ENCODE measurements at places on chromosomes 1 and 21.

- DNase-seq, result no peak
These were observed 1378.1 kb upstream of the PRMT6 start for GRCh38 chr1:105678334-105678733.

- DNase-seq, result no peak
These were observed 39.5 kb downstream of the ACOT7 start for GRCh38 chr1:6353955-6354658.

- DNase-seq, result no peak
These were observed 6.7 kb upstream of the MAN1C1 start for GRCh38 chr1:25609921-25610320.

GRCh38 chr21:33231526-33231925, 1.8 kb downstream of the IFNAR2 start:
- no peak for DNase-seq

- DNase-seq, result no peak
These were observed 114.6 kb downstream of the MRPS6 start for GRCh38 chr21:34187935-34188334.

DNA sequence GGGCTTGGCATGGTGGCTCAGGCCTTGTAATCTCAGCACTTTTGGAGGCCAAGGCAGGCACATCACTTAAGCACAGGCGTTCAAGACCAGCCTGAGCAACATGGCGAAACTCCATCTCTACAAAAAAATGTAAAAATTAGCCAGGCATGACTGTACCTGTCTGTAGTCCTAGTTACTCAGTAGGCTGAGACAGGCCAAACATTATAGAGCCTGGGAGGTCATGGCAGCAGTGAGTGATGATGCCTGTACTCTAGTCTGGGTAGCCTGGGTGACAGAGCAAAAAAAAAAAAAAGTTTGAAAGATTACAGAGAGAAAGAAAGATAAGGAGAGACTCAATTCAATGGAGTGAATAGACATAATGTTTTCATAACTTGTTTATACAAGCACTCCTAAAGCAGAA, 556.5 kb upstream of the BRINP3 start:
- no peak for DNase-seq

- no peak for DNase-seq
These were observed 7.8 kb upstream of the MUTYH start for GRCh38 chr1:45348020-45348419.

DNA sequence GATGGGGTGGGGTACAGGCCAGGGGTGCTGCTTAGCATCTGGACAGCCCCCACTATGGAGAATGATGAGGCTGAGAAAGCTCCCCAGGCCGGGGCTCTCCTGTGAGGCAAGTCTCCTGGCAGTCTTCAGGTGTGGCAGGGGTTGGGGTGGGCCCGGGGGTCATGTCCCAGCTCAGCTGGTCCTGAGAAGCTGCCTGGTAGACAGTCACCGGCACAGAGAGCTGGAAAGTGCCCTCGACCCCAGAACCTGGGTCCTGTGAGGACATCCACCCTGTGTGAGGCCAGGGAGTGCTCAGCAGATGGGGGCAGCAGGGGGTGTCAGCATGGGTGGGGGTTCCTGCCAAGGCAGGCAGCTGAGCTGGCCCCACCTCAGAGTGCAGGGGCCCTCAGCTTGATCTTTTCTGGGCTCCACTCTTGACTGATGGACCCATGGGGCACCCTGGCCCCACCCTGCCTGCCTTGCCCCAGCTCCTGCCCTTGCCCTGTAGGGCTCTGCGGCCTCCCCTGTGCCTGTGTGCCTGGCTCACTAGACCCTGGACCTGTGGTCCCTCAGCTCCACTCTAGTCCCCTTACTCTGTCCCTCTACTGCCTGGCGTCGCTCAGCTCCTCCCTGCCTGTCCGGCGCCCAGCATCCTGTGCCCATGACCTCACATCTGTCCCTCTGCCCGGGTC, 5.8 kb downstream of the IBA57 start:
- DNase-seq, result no peak

DNA sequence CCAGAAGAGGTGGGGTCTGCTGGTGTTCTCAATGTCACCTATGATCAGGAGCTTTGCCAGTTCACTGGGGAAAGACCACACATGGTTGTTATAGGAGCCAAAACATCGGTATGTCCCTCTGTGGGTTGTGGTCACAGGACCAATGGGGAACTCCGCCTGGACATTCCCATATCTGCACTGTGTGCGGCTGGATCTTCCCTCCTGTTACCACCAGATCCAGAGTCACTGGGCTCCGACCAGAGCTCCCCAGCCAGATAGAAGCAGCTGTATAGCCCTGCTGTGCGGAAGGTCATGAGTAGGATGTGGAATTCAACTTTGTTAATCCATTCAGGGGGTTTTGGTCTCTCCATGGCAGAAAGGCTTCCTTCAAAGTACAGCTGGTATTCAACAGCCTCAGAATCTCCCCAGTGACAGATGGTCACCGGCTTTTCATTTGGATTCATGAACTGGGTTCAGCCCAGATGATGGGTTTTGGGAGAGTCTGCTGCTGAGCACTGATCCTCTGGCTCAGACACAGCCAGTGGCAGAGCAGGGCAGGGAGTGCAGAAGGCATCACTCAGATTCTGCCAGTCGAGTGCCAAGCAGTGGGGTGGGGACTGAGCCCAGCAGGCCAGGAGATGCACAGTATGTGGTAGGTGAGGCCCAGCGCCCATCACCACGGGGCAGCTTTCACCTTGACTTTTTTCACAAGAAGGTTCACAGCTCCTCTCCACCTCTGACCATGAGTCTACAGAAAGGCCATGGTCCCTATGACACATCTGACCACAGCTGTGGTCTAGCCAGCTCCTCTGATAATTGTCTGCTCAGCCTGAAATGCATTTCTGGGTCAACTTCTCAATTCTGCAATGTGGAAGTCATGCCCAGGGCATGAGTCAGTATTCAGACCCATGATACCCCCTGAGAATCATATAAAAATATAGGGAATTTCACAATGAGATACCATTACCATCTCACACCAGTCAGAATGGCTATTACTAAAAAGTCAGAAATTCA, 2.9 kb upstream of the SHCBP1L start:
- no peak for DNase-seq

DNA sequence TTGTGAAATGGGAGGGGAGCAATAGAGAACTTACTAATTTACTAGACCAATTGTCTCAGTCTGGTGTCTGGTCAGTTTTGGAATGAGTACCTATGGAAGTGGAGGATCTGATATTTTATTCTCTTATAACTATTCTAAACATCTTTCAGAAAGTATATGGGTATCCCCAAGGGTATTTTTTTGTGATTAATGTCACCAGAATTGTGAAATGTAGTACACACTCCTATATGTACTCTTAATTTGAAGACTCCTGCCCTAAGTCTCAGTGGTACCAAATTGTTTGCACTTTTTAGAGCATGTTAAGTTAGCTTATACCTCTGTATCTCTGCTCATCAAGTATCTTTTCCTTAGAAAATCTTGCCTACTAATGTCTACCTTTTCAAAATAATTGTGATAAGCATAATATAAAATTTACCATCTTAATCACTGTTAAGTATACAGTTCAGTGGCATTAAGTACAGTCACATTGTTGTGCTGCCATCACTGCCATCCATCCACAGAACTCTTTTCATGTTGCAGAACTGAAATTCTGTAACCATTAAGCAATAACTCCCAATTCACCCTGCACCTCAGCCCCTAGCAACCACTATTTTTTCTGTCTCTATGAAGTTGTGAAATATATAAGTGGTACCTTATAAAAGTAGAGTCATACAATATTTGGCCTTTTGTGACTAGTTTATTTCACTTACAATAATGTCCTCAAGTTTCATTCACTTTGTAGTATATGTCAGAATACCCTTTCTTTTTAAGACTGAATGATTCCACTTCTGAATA, 40.5 kb downstream of the SLC30A7 start:
- no peak for DNase-seq

- no peak for DNase-seq
These were observed 563.0 kb upstream of the NEGR1 start for GRCh38 chr1:72845381-72845780.

- DNase-seq, result no peak
These were observed 152.5 kb downstream of the NOS1AP start for GRCh38 chr1:162222014-162222413.

GRCh38 chr1:246343251-246343650, 163.8 kb downstream of the SMYD3 start:
- no peak for DNase-seq

GRCh38 chr1:21497466-21498061, 11.7 kb upstream of the ALPL start:
- DNase-seq, result no peak

DNA sequence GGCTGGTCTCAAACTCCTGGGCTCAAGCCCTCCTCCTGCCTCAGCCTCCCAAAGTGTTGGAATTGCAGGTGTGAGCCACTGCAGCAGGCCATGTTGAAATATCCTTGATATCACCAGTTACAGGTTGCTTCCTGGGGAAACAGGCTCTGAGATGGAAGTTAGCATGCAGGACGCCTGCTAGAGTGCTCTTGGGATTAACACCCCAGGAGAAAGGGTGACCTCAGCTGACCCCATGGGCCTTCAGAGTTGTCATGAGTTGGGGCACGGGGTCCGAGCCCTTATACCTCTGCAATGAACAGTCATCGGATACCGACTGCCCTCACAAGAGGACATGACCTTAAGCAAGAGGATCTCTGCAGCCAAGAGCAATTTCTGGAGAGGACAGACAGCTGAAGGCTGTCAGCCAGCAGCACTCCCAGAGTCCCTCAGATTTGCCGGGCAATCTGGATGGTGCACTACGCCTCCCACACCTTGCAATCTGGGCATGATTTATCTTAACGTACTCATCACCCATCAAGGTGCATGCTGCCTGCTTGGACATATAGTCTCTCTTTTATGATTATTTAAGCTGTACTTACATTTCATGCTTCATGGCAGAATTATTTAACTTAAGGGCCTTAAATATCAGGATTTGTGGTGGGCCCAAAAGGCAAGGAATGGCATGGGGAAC, 134.6 kb downstream of the ADSS2 start:
- DNase-seq, result no peak

DNA sequence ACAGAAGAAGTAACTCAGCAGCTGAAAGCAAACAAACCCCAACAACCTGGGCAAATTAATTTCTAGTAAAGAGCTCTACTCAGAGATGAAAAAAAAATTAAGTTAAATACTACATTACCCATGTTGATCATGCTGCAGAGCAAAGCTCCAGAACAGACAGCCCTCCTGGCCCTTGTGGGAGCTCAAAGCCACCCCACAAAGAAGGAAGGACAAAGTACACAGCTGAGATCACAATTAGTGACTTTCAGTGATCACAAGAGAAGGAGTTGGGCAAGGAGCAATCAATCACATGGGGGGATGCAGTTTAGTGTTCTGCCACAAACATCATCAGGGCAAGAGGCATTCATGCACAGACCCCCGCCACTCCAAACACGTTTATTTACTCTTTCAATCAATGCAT, 114.2 kb downstream of the DAB1 start:
- no peak for DNase-seq

DNA sequence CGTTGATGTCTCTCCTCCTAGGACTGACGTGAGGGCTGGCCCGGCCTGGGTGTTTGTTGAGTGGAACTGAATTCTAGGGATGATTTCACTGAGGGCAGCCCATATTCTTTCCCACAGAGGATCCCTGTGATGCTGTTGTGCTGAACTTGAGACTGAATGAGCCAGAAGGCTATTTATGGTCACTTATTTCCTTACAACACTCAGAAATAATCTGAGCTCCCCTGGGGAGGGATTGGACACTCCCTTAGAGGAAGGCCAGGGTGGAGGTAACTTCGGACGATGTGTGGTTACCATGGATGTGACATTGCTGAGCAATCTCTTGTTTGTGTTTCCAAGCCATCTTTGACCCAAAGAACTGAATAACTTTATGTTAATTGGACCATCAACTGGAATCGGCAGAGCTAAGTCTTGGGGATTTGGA, 5.1 kb upstream of the TMCO4 start:
- no peak for DNase-seq

GRCh38 chr1:26282401-26282918, 2.6 kb downstream of the SH3BGRL3 start:
- no peak for DNase-seq

GRCh38 chr21:27047658-27048314, 80.9 kb upstream of the ADAMTS5 start:
- no peak for DNase-seq

DNA sequence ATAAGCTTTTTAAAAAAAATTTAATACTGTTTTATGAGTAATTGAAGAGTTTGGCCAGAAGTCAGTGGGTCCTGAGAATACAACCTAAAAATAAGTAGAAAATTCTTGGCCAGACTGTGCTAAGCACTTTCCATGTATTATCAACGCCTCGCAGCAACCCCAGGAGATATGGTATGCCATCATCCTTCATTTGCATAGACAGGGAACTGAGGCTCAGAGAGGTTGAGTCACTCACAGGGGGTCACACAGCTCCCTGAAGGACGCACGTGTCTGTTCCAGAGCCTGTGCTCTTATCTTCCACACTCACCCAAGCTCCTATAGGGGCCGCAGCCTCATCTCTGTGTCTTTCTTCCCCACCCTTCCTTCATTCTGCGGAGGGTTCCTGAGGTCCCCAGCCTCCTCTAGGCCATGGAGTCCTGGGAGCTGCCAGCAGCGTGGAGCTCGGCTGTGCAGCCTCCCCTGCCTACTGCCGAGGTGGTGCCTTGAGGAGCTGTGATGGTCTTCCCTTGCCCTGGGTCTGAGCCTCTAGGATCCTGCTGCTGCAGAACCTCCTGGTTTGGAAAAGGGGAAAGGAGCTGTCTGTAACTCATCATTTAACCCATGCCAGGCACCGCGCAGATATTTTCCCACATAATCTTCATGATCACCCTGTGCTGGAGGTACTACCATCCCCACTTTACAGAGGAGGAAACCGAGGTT, 30.3 kb upstream of the ECE1 start:
- no peak for DNase-seq

All from bone marrow (tissue), 2 donors.